NCI-H2081 (cell line): ENCODE measurements at places on chromosomes 7 and 10.

- no peak for DNase-seq
These were observed 25.1 kb downstream of the DPY19L1 start for GRCh38 chr7:35012160-35012559.

DNA sequence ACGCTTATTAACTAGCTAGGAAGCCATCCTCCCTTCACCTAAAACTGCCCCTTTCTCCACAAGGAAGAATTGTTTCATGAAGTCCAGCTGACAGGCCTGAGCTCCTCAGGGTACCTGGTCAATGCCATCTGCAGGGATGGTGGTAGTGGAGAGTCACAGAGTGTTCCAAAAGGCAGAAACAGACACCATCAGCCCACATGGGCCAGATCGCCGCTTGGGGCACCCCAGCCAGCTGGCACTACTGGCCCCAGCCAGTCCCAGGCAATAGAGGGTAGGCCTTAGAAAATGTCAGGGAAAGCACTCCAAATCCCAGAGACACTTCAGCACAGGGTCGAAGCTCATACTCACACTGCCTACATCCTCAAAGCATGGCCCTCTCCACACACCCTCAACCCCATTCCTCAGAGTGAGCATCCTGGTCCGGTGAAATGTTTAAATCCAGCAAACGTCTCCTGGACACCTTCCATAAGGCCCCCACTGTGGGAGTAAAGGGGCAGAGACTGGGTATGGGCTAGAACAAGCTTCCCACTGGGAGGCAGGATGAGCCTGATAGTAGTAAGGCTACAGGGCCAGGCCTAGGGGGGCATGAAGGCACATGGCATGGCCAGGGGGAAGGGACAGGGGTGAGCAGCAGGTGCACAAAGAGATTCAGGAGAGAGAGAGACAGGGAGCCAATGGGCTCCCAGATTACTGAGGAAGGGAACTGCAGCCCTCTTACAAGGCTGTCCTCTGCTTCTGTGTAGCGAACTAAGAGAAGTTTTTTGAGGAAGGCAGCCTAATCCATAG lies 1.9 kb downstream of the LRRC20 start:
- no peak for DNase-seq

DNA sequence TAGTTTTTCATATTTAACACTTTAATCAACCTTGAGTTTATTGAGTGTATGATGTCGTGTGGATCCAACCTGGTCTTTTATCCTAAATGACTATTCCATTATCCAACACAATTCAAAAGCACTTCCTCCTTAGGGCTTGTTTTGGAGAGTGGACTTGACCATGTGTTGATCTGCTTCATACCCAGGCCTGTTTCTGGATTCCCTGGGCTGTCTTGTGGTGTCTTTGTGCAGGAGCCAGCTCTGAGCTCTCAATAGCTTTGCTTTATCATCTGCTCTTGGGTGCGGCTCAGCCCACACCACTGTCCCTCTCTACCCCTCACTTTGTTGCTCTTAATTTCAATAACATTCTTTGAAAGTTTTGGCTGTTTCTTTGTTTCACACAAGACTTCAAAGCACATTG lies 70.9 kb upstream of the CHST15 start:
- no peak for DNase-seq

DNA sequence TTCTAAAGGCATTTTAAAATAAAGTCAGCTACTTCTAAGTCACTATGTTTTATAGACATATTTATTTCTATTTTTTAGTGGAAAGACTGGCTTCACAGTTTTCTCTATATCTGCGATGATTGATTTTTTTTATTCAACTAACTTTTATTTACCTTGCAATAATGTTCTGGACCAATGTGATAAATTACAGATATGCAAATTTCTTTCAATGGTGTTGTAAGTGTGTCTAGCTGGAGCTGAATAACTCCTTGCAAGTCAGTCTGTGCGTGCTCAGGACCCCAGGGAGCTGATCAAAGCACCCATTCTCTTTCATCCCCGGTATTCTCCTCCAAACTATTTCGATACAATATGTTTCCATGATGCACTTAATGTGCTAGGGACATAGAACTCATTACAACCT lies 9.7 kb downstream of the PTF1A start:
- no peak for DNase-seq

DNA sequence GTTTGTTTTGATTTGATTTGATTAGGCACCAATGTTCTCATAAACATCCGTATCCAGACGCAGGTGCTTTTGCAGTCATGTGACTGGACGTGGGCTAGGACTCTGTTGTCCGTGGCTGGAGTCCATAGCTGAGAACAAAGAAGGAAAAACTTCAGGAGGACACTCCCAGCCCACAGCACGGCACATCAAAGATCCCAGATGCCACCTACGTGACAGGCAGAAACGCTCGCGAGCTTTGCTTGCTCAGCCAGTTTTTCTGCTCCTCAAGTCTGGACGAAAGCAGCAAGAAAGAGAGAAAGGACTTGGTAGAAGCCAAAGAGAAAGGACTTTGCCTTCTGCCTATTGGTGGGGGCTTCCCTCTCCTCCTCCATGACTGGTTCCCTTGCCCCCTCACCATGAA lies 6.9 kb upstream of the ZKSCAN1 start:
- no peak for DNase-seq

DNA sequence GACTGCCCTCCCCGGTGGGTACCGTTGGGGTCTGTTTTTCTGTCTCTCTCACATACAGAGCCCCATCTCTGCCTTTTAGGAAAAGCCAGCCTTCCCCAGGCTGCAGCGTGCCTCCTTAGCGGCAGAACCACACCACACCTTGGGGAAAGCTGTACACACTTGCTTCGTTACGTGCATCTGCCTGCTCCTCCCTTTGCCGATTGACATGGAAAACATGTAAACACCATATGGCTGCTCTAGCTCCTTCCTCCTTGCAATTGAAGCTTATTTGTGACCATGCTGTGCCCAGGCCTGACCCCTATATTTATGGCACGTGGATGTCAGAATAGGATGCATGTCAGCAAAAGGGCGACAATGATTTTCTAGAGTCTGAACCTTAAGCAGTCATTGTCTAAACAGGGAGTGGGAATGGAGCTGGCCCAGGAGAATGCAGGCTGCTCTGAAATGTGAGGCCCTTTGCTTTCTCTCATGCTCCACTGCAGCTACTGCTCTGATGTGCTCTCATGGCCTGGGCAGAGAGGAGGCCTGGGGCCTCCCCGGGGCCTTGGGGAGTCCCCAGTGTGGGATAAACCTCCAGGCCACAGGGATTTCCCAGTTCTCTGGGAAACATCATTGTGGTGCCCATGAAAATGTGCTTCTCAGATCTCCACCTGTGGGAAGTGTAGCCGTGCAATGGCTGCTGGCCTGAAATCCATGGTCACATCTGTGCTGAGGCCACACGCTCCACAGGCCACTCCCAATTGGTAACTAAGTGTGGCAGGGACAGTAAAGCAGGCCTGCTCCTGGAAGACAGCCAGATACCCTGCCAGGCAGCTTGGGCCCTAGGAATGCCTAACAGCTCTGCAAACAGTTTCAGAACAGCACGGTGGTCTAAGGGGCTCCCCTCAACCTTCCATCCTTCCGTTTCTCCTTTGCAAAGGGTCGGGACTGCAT lies 18.6 kb downstream of the PDE6C start:
- no peak for DNase-seq

DNA sequence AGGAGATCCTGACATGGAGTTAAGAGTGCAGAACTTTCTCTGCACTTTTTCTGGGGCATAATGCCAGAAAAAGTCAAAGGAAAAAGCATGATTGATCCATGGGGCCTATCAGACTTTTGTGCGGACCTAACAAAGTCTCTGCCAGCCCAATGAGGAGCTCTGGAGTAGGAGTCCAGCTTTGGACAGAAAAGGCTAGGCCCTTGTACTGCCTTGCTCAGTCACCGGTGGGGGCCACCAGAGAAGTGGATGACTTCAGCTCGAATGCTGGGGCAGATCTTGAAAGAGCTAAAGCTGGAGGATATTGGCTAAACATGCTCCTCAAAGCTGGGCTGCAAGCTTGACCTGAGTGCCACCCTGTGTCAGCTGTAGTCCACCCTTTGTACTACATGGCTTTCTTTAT lies 2.8 kb upstream of the ZC3HAV1 start:
- no peak for DNase-seq

GRCh38 chr7:99840136-99840869 lies 12.5 kb downstream of the CYP3A43 start:
- DNase-seq, result peak; percentile 39

GRCh38 chr7:96995406-96996110 lies 9.8 kb upstream of the DLX6 start:
- DNase-seq, result no peak

DNA sequence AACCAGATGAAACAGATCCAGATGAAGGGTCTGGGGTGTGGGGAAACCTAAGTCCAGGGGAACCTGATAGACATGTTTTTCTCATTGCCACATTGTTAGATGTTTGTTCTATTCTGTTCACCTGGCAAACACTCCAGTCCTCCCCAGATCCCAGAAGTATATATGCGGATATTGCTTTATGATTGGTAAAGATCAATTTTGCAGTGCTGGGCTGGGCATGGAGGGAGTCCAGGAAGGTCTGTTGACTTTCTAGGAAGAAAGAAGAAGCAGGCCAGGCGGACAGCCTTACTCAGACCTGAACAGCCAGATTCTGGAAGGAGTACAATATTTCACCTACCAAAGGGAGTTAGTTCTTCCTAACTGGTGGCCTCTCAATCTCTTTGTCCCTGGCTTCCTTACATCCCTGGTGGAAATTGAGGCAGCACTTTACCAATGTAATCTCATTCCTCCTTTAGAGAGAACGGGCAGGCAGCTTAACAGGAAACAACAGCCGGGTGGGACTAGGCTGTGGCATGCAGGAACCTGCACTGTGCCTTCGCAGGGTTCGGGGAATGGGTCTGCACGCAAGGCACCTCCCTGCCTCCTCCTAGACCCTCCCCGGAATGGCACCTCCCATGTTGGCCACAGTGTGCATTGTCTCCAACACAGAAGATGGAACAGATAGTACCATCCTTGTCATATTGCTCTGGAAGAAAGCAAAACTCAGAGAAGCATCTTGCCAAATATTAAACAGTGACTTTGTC lies 930 bp downstream of the GIMAP6 start:
- DNase-seq, result no peak

GRCh38 chr10:6300106-6300783 lies 97.5 kb downstream of the PFKFB3 start:
- no peak for DNase-seq

GRCh38 chr10:77554996-77555397 lies 82.6 kb downstream of the KCNMA1 start:
- DNase-seq, result no peak

- peak; percentile 50 for DNase-seq
These were observed 38.1 kb downstream of the TSPAN12 start for GRCh38 chr7:120819861-120820260.

- DNase-seq, result no peak
These were observed 26.9 kb upstream of the TRIM56 start for GRCh38 chr7:101058355-101058754.
